Thymus (tissue), 14 donors: ENCODE measurements at places on chromosomes 16 and 17. TPM values are rescaled to one million over a fixed set of nuclear protein-coding genes. Genes with fewer than 3 reads are reported as not detected.

Gene DNAI2
- 0.78 TPM for polyA plus RNA-seq

Gene MARVELD3
- 3.1 TPM for polyA plus RNA-seq

Gene TMEM238L
- 0.07 TPM for polyA plus RNA-seq

Gene CD300E
- 4.0 TPM for polyA plus RNA-seq

Gene KRTAP4-5
- not detected for polyA plus RNA-seq

Gene SDR42E2
- 0.14 TPM for polyA plus RNA-seq

Gene PIMREG
- polyA plus RNA-seq = 1.8 TPM

Gene SCN4A
- 0.46 TPM for polyA plus RNA-seq

Gene PPP1R1B
- 1.3 TPM for polyA plus RNA-seq

Gene CORO1A
- 554 TPM for polyA plus RNA-seq

Gene BRCA1
- 2.0 TPM for polyA plus RNA-seq

Gene ESRP2
- 10.7 TPM for polyA plus RNA-seq

Gene AGRP
- polyA plus RNA-seq = 0.87 TPM

Gene KRT32
- polyA plus RNA-seq = 2.2 TPM

Gene OTOP2
- polyA plus RNA-seq = 0.23 TPM

Gene ZDHHC1
- 2.5 TPM for polyA plus RNA-seq

Gene NLRC5
- polyA plus RNA-seq = 63.9 TPM

Gene TMEM98
- polyA plus RNA-seq = 6.6 TPM

Gene KRT39
- 0.23 TPM for polyA plus RNA-seq

Gene NUDT7
- 20.5 TPM for polyA plus RNA-seq

Gene DYNLL2
- 23.2 TPM for polyA plus RNA-seq

Gene AATK
- 1.9 TPM for polyA plus RNA-seq

Gene CMTM2
- 1.3 TPM for polyA plus RNA-seq

Gene WFIKKN1
- 2.1 TPM for polyA plus RNA-seq

Gene FOXN1
- polyA plus RNA-seq = 6.5 TPM

Gene TBX6
- polyA plus RNA-seq = 2.6 TPM

Gene NSF
- polyA plus RNA-seq = 14.3 TPM

Gene KLHL10
- polyA plus RNA-seq = 0.14 TPM
